A549 treated with DMSO at 1 μM for 4 hours (cell line): ENCODE measurements at places on chromosomes 4 and X. TPM values are rescaled to one million over a fixed set of nuclear protein-coding genes. Genes with fewer than 3 reads are reported as not detected.

The FAT4 gene
- total RNA-seq: 1.1 to 2.6 TPM (median 1.7 TPM) in 5 replicates

The PABPC4L gene
- 0.05 to 0.16 TPM (median 0.11 TPM) in 5 replicates for total RNA-seq

The ZNF711 gene
- 0.88 to 1.1 TPM (median 1.0 TPM) in 5 replicates for total RNA-seq

The IQCM gene
- total RNA-seq: not detected in 5 replicates

The WDR13 gene
- total RNA-seq: 60.5 to 73.7 TPM (median 65.5 TPM) in 5 replicates

The PABPC5 gene
- total RNA-seq: not detected in 5 replicates

The MAGEA8 gene
- not detected in 5 replicates for total RNA-seq

The CITED1 gene
- total RNA-seq: 0.83 to 1.7 TPM (median 1.3 TPM) in 5 replicates

The LGI2 gene
- total RNA-seq: 0.14 to 0.43 TPM (median 0.22 TPM) in 5 replicates

The SATL1 gene
- total RNA-seq: not detected in 5 replicates

The NWD2 gene
- not detected in 5 replicates for total RNA-seq

The MAGEA2 gene
- 0.07 to 0.13 TPM (median 0.09 TPM) in 3 of 5 replicates, not detected in the others for total RNA-seq

The TRIM75 gene
- not detected in 5 replicates for total RNA-seq

The TRPC3 gene
- total RNA-seq: 0.04 to 0.07 TPM in 2 of 5 replicates, not detected in the others

The GNPDA2 gene
- 8.2 to 12.6 TPM (median 11.3 TPM) in 5 replicates for total RNA-seq

The WDR1 gene
- 197 to 214 TPM (median 213 TPM) in 5 replicates for total RNA-seq

The HSD17B13 gene
- total RNA-seq: 0.05 to 0.07 TPM (median 0.05 TPM) in 3 of 5 replicates, not detected in the others

The MAGEA12 gene
- total RNA-seq: 0.15 to 0.24 TPM (median 0.17 TPM) in 5 replicates

The TEX13C gene
- 0.01 TPM in 1 of 5 replicates, not detected in the others for total RNA-seq

The SPANXC gene
- 0.45 to 1.1 TPM (median 0.94 TPM) in 5 replicates for total RNA-seq

The JCHAIN gene
- total RNA-seq: 0.07 to 0.16 TPM (median 0.10 TPM) in 3 of 5 replicates, not detected in the others

The NXF2B gene
- not detected in 5 replicates for total RNA-seq

The RIPPLY1 gene
- 0.08 to 0.11 TPM in 2 of 5 replicates, not detected in the others for total RNA-seq

The PCSK1N gene
- 12.5 to 45.5 TPM (median 39.5 TPM) in 5 replicates for total RNA-seq

The AVPR2 gene
- 0.07 to 0.10 TPM (median 0.09 TPM) in 4 of 5 replicates, not detected in the other for total RNA-seq

The ZXDA gene
- 1.3 to 2.0 TPM (median 1.7 TPM) in 5 replicates for total RNA-seq

The CASP3 gene
- 21.2 to 26.6 TPM (median 24.3 TPM) in 5 replicates for total RNA-seq

The APLN gene
- total RNA-seq: 0.78 to 0.99 TPM (median 0.83 TPM) in 5 replicates
